ENCODE measurements at places on chromosomes 11 and 22. TPM values are rescaled to one million over a fixed set of nuclear protein-coding genes. Genes with fewer than 3 reads are reported as not detected.

The MEI1 gene
- total RNA-seq = 0.31 TPM

The GRIK4 gene
- total RNA-seq = not detected

The ZC3H12C gene
- total RNA-seq = 10.0 TPM

The DGCR6 gene
- total RNA-seq = 3.2 TPM

The LSP1 gene
- total RNA-seq = 0.31 TPM

The TCF20 gene
- total RNA-seq = 21.1 TPM

The PNPLA3 gene
- total RNA-seq = 1.7 TPM

The IGLL1 gene
- not detected for total RNA-seq

The CBX6 gene
- 17.2 TPM for total RNA-seq

The KRTAP5-3 gene
- not detected for total RNA-seq

The ALX4 gene
- total RNA-seq = not detected

The BACE1 gene
- total RNA-seq = 13.0 TPM

The SLC37A2 gene
- total RNA-seq = 0.57 TPM

The OR8A1 gene
- total RNA-seq = not detected

The SEPTIN5 gene
- 5.0 TPM for total RNA-seq

The TMPRSS6 gene
- not detected for total RNA-seq

The KCNJ4 gene
- not detected for total RNA-seq

The FGF4 gene
- total RNA-seq = not detected

The PHOX2A gene
- not detected for total RNA-seq

The VSIG2 gene
- 1.1 TPM for total RNA-seq

The ANGPTL5 gene
- total RNA-seq = not detected

The MMP27 gene
- total RNA-seq = not detected

The NTM gene
- 0.06 TPM for total RNA-seq

The PLEKHA7 gene
- total RNA-seq = 9.8 TPM

The ARHGAP32 gene
- total RNA-seq = 1.8 TPM

The NAALAD2 gene
- total RNA-seq = 0.25 TPM

The LGALS12 gene
- not detected for total RNA-seq

The SLC43A3 gene
- total RNA-seq = 56.5 TPM

The MEN1 gene
- 26.4 TPM for total RNA-seq
